GOT3 (cell line): ENCODE measurements at places on chromosomes 7 and 10.

DNA sequence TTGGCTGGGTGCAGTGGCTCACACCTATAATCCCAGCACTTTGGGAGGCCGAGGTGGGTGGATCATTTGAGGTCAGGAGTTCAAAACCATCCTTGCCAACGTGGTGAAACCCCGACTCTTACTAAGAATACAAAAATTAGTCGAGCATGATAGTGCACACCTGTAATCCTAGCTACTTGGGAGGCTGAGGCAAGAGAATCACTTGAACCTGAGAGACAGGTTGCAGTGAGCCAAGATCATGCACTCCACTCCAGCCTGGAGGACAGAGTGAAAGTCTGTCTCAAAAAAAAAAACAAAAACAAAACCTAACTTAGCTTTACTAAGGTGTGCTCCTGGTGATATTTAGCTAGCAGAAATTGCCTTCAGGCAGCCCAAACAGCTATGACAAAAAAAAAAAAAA, 24.3 kb upstream of the VDAC2 start:
- no peak for DNase-seq

DNA sequence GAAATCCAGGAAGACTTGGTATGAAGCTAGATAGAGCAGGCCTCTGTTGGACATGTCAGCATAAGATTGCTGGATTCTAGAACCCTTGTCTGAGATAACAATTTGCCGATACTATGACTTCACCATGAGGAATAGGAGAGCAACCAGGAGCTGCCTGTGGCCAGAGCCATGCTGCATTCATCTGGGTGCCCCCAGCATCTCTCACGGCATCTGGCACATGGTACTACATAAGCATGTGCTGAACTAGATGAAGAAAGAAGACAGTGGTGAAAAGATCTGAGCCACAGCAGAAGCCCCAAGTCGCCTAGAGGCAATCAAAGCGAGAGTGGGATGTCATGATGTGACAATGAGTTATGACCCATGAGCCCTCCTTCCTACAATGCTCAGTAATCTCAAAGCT, 19.5 kb downstream of the GOT1 start:
- no peak for DNase-seq

DNA sequence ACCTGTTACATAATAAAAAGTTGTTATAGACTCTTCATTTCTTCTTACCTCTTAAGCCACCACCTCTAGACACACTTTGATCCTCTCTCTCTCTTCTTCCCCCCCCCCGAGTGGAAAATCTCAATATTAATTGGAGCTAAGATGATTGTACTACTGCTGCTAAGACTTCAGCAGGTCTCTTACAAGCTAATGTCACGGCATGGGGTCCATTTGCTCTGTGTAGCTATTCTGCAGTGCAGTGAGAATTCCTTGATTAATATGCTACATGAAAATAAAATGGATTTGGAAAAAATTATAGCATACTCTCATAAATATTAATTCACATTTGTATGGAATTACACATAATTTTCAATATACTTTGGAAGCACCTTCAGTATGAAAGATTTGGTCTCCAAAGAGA, 297.2 kb downstream of the AUTS2 start:
- DNase-seq = no peak

- DNase-seq = no peak
Measured at GRCh38 chr7:41241641-41242040, 461.2 kb downstream of the INHBA start.

- no peak for DNase-seq
Measured at GRCh38 chr10:74238031-74238431, 87.0 kb downstream of the ADK start.

DNA sequence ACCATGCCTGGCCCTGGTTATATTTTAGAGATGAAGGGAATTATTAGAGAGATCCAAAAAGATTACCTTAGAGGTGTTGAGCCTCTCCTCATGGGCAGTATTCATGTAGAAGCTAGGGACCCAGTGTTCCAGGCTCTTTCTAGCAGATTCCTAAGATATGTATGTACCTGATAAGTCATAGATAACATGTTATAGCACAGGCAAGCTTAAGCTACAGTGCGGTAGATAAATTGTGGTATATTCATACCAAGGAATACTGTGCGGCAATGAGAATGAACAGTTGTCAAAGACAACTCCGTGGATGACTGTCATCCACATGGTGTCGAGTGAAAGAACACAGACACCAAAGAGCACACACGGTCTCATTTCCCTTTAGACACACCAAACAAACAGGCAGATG, 53.1 kb downstream of the TACR2 start:
- no peak for DNase-seq

DNA sequence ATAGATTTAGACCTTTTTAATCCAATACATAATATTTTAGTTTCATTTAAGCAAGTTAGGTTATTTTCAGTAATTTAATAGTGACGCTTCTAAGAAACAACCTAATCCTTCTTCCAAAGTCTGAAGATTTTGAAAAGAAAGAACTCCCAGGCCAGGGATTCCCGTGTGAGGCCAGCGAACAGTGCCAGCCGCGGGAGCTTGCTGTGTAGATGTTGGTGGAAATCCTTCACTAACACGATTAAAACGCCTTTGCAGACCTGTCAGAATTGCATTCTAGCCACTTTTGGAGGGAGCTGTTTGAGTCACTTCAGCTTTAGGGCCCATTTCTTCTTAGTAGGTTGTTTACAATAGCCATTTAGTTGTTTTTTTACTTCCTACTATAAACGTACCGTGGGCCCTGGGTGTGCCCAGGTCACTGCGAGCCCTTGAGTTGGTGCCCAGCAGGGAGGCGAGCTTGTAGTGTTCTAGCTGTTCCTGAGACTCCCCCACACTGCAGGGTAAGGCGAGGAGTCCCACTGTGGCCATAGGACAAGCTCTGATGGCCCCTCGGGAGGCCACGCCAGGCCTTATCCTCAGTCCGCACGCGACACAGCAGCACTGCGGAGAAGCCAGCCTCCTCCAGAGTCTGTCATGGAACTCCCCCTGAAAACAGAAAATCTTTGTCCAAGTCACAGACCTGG, 32.3 kb downstream of the PPP2R2D start:
- DNase-seq = no peak

DNA sequence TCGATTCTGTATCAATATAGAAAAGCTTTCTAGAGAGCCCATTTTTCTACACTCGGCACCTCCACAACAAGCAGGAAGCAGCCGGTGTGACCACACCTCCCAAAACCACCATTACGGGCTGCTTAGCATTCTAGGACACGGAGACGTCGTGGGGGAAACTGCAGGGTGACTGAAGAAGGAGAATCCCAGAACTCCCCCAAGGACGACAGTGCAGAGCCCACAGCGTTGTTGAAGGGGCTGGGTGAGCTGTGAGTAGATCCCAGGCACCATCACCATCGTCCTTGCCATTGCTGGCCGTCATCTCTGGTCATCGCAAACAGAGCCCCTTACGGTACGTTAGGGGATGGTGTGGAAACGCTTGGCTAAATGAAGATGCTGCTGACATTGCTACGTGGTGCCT, 351.8 kb downstream of the PTPRN2 start:
- no peak for DNase-seq

DNA sequence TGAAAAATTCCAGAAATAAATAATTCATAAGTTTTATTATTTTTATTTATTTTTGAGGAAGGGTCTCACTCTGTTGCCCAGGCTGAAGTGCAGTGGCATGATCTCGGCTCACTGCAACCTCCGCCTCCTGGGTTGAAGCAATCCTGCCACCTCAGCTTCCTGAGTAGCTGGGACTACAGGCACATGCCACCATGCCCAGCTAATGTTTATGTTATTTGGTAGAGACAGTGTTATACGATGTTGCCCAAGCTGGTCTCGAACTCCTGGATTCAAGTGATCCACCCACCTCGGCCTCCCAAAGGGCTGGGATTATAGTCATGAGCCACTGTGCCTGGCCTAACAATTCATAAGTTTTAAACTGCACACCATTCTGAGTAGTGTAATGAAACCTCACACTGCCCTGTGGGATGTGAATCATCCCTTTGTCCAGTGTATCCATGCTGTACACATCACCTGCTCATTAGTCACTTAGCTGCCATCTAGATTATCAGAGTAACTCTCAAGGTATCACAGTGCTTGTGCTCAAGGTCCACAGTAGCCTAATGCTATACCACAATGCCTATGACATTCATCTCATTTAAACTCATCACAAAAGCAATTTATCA, 17.9 kb downstream of the RTKN2 start:
- no peak for DNase-seq

DNA sequence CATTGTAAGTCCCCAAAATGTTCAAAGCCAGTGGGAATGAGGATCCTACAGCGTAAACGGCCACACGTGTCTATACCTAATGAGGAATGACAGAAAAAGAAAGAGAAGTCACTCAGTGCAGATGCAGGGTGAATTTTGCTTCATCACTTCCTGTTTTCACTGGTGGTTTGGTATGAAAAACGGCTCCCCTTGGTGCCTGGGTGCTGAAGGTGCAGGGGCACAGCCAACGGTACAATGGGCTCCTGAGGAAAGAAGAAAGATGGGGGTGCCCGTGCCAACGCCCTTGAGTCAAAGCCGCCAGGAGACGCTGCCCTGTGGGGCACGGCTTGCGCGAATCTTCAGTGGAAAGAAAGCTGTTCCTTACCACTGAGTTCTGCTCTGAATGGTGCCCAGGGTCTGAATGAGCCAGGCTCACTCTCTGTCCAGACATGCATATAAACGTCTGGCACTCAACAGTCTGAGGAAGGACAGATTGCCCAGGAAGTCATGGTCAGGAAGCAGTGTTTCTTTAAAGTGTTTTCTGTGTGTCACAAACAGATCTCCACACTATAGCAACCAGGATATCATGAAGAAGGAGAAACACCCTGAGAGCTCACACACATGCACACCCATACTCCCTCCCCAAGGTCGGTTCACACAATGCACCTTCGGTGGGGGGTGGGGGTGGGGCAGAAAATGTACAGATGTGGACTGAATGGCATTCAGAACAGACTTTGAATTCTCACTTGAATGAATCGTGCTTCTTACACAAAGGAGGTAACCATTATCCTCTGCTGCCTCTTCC, 105.8 kb downstream of the ELMO1 start:
- no peak for DNase-seq
